ENCODE measurements at places on chromosomes 2 and 18. TPM values are rescaled to one million over a fixed set of nuclear protein-coding genes. Genes with fewer than 3 reads are reported as not detected.

DNA sequence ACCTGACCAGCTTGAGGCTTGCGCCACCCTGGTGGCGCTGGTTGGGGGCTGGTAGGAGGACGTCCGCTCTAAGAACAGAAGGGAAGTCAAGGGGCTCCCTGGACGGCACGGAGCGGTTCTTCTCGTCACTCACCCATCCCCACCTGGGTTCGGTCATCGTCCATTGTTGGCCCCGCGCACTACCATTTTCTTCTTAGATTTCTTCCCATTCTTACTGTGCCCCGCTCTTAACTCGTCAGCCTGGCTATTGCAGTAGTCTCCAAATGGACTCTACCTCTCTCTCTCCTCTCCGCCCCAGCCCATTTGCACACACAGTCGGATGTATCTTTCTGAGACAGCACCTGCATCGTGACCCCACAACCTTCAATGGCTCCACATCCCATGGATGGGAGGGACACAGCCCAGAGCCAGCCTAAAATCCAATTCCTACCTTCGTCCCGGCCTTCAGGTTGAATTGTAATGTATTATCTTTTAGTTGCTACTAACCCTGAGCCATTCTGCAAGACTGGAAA lies 814 bp upstream of the RAB1A start:
- H3K4me3 ChIP-seq: peak overlapping the region; percentile 100
- peaks cover 14% of the 10 kb centered on the region for H3K36me3 ChIP-seq
- H3K27ac ChIP-seq: peak overlapping the region; percentile 100
- H3K27me3 ChIP-seq: no peaks in the 10 kb centered on the region

Gene SERPINB11
- not detected for total RNA-seq

DNA sequence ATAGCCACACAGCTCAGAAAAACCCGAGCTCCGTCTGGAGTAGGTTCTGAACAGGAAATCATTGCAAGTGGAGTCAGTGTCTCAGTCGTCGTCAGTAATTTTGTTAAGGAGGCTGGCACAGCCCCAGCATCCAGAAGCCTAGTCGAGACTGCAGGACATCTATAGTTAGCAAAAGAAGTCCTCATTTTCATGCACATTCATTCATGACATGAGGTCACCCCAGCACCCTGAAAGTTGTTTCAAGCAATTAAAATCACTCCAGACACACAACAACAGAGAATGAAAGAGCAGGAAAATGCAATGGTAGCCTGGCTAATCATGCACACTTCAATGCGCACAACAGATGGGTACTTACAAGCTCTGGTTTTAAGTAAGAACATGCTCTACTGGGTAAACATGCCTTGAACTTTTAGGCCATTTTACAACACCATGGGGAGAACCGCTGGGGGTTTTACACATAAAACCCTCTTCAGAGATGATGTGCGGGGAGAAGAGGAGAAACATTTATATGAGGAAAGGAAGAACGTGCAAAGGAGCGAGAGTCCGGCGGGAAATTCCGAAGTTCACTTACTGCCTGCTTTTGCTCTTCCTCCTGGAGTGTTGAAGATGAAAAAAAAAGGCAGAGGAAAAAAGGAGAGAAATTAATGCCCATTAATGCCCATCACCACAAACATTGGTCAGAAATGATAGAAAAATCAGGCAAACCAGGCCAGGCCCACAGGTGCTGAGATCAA lies 77.4 kb upstream of the DNMT3A start:
- H3K4me1 ChIP-seq: peaks cover 86% of the 10 kb centered on the region
- peaks cover 10% of the 10 kb centered on the region for H3K36me3 ChIP-seq
- peak overlapping the region; percentile 95 for H3K27ac ChIP-seq
- no peak for DNase-seq
- H3K4me3 ChIP-seq: peak overlapping the region; percentile 93

GRCh38 chr2:121355488-121355887 lies 70.5 kb upstream of the TFCP2L1 start:
- H3K4me1 ChIP-seq: no peaks in the 10 kb centered on the region
- H3K27me3 ChIP-seq: no peaks in the 10 kb centered on the region
- H3K27ac ChIP-seq: no peak overlapping the region
- no peak for DNase-seq
- H3K36me3 ChIP-seq: peaks cover 82% of the 10 kb centered on the region
- no peak overlapping the region for H3K4me3 ChIP-seq

DNA sequence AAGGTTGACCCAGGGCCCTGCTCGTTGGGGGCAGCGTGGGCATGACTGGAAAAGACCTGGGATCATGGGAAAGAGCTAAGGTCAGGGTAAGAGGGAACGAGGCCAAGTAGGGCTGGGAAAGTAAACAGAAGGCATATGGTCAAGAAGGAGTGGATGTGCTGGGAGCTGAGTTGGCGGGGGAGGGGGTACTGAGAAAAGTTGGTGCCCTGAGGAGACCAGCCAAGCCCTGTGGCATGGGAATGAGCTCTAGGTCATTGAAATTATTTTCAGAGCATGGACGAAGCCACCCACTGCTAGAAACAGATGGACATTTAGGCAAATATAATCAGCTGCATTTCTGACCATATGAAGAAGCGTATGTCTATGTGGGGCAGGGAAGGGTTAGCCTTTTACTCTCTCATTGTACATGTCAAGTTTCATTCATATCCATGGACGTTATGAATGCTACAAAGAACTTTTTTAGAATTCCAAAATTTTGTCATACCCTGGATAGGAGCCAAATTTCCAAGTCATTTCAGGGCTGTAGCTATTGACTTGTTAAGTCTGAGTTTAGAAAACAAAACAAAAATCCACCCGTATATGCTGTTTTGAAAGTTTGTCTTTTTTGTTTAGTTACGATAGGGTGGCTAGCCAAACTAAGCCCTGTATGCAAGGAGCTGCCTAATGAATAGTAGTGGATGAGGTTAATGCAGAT lies 19.1 kb downstream of the MAPRE2 start:
- H3K36me3 ChIP-seq: no peaks in the 10 kb centered on the region
- H3K27me3 ChIP-seq: no peaks in the 10 kb centered on the region
- no peak overlapping the region for H3K27ac ChIP-seq
- DNase-seq: no peak

Gene SETBP1
- 72.8 TPM for total RNA-seq

DNA sequence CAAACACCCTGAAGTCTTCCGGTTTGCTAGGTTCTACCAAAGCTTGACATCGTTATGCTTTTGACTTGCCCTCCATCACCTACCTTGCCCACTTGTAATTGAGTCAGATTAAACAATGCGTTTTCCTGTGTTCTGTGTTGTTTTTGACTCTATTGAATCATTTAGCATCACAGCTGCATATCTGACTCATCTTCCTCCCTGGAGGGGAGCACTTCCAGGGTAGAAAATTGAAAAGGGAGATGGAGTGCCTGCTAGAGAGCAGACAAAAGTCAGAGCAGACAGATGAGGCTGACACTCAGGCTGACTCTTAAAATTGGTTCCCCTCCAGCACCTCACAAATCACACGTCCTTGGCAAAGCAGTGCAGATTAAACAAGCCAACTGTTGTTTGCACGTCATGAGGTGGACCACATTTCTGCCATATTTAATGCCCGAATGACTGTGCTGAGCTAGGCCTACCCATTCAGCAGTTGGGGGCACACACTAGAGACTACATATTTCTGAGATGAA lies 2.2 kb downstream of the MPP4 start:
- DNase-seq: no peak
- no peak overlapping the region for H3K27ac ChIP-seq
- no peaks in the 10 kb centered on the region for H3K4me1 ChIP-seq
- no peak overlapping the region for H3K4me3 ChIP-seq
- H3K36me3 ChIP-seq: peaks cover 8% of the 10 kb centered on the region
- peaks cover 2% of the 10 kb centered on the region for H3K27me3 ChIP-seq

- no peaks in the 10 kb centered on the region for H3K4me1 ChIP-seq
- peaks cover 9% of the 10 kb centered on the region for H3K27me3 ChIP-seq
- H3K36me3 ChIP-seq: no peaks in the 10 kb centered on the region
- no peak overlapping the region for H3K4me3 ChIP-seq
- no peak for DNase-seq
Measured at GRCh38 chr2:237258615-237259014, 155.3 kb downstream of the COL6A3 start.

- DNase-seq: no peak
- no peak overlapping the region for H3K27ac ChIP-seq
- H3K27me3 ChIP-seq: no peaks in the 10 kb centered on the region
Measured at GRCh38 chr2:12066986-12067385, 320.6 kb downstream of the LPIN1 start.

DNA sequence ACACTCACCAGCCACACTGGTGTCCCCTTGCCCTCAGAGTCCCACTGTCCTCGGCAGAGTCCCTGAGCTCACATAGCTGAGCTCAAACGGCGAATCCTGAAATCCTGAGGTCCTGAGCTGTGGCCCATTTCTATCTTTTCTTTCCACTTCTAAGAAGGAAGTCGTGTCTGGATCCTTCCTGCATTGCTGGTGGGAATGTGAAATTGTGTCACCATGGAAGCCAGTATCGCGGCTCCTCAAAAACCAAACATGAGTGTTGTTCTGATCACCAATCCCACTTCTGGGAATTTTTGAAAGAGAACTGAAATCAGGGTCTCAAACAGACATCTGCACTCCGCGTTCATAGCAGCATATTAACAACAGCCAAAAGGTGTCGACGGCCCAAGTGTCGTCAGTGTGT lies 244.7 kb downstream of the EIPR1 start:
- H3K4me1 ChIP-seq: no peaks in the 10 kb centered on the region
- peaks cover 2% of the 10 kb centered on the region for H3K27me3 ChIP-seq
- no peak overlapping the region for H3K4me3 ChIP-seq
- H3K27ac ChIP-seq: no peak overlapping the region

DNA sequence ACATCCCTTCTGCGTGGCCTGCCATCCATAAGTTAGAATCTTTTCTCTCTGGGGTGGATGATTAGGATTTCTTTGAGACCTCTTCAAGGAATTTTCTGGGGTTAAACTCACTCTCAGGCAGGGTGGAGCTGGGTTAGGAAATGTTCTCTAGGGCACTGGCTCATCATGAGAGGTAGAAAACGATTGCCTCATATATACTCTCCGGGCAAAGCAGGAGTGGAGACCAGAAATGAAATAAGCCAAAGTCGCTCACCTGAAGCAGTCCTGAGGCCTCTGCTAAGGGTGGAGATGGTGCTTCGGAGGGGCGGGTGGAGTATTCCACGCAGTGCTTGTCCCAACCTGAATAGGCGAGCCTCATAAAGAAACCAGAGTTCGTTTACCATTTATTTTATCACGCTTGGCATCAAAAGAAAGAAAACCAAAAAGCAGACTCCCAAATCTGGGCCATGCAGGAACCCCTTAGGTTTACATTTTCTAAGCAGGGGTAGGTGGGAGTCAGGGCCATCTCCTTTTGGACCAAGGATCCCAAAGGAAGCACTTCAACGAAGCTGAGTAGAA lies 249.3 kb upstream of the MEIS1 start:
- DNase-seq: no peak
- no peak overlapping the region for H3K27ac ChIP-seq
- H3K27me3 ChIP-seq: no peaks in the 10 kb centered on the region
- H3K4me3 ChIP-seq: no peak overlapping the region

DNA sequence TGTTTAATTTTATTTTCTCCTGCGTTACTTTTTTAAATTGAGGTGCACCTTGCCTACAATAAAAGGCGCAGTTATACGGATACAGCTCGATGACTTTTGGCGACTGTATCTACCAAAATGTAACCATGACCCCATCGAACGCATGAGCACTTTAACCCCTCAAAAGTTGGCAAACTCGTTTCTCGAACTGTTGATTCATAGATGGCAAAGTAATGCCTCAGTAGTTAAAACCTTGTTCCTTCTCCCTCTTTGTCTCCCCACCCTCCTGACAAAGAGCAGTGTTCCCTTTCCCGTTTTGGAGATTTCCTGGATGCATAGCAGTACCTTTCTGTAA lies 577 bp downstream of the MOGAT1 start:
- H3K36me3 ChIP-seq: no peaks in the 10 kb centered on the region
- peaks cover 14% of the 10 kb centered on the region for H3K4me1 ChIP-seq
- no peak overlapping the region for H3K27ac ChIP-seq
- no peak for DNase-seq
- H3K27me3 ChIP-seq: peaks cover 40% of the 10 kb centered on the region

- no peak overlapping the region for H3K27ac ChIP-seq
- peak overlapping the region; percentile 16 for H3K4me3 ChIP-seq
- DNase-seq: no peak
- H3K27me3 ChIP-seq: peaks cover 76% of the 10 kb centered on the region
Measured at GRCh38 chr2:219522111-219523030, 8.1 kb downstream of the ASIC4 start.

Data from activated B cell treated with CpG ODN at 0.5 μM for 24 hours (primary cell).